Cortex of kidney (tissue), 1 donor: ENCODE measurements at places on chromosomes 2 and 18.

DNA sequence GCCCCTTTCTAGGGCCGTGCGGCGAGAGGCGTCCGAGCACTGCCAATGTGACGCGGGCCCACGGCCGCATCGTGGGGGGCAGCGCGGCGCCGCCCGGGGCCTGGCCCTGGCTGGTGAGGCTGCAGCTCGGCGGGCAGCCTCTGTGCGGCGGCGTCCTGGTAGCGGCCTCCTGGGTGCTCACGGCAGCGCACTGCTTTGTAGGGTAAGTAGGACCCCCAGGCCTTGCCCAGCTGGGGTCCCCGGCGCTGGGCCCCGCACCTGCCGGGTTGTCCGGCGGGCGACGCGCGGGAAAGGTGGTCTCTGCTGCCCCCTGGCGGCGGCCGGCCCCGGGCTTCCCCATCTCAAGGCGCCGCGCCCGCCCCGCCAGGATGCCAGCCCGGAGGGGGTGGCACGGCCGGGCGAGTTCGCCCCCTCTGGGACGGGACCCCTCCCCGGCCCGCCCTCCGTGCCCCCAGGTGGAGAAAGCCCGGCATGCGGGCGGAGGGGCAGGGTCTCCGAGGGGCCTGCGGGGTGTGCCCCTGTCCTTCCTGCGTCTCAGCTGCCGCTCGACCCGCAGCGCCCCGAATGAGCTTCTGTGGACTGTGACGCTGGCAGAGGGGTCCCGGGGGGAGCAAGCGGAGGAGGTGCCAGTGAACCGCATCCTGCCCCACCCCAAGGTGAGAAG, 1.9 kb downstream of the PRSS56 start:
- DNase-seq: no peak

DNA sequence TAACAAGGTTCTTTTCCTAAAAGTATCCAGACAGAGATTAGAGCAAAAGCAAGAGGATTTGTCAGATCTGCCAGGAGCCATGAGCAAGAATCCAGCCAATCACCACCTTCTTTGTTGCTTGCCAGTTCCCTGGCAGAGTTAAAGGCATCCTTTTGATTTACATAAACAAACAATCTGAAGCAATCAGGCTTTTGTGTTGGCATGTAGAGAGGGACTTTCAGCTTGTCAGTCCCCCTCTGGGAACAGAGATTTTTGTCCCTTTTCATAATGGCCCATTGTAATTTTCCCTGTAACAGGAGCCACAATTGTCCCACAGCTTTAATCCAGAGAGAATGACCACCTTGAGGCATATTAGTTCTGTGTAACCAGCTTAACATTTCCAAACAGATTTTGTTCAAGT, at the start of gene ERMN:
ERMN (minus strand) TSS at position 39 of the 400 bp plus-strand sequence. CDS start 182 bp downstream, outside the sequence.
- DNase-seq: no peak

DNA sequence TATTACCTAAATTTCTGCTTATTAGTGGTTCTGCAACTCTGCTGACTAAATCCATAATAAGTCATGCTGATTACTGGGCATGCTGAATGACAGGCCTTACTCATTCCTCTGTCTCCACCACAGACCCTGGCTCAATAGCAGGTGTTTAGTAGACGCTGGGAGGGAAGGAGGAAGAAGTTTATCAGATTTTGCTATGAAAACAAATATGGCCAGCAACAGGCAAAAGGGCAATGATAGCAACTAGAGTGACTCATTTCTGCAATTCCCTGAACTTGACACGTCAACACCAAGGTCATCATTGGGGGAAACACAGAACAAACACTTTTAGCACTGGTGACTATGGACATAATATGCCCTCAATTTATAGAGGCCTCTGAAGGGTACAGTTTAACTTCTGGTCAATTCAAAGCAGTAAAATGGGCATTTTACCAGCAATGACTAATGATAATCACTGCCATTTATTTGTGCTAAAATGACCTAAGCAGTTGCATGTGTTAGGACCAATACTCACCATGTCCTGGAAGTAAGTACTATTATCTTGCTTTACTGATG, 35.2 kb downstream of the TMEM163 start:
- no peak for DNase-seq

DNA sequence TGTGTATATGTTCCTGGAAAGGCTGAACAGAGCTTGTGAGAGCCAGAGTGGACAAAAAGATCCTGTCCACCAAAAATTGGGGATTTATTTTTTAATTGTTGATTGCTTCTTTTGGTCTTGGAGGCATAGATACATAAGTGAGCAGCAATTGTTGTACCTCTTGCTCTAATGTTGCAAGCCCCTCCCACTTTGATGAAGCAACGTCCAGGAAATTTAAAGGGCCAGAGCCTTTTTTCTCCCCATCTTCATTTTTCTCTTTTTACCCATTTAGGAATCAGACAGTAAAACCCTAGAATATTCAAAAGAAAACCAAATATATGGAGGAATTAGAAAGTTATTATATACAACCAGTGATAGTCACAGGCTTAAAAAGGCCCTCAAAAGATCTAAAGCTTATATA, 871.8 kb upstream of the NRXN1 start:
- DNase-seq: no peak

DNA sequence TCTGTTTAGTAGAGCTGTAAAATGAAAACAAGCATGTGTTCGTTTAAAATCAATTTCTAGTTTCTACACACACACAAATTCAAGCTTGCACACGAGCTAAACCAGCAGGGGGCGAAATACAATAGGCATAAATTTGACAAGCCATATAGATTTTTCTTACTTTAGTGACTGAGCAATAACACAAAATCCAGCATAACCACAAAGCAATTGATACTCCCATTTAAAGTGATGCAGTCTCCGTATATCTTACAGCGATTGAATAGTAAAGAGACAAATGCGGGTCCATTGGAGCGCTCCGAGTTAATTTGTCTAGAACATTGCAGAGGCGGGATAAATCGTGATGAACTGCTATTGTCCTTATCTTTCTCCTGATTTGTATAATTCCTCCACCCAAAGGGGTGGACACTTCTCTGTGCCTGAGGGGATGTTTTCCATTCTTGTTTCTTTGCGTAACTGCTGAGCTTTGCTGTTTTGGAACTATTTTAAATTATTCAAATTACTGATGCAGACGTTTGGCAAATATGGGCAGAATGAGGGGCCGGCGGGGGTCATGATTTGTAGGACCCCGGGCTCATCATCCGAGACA, 1.2 kb upstream of the AFTPH start:
- no peak for DNase-seq

DNA sequence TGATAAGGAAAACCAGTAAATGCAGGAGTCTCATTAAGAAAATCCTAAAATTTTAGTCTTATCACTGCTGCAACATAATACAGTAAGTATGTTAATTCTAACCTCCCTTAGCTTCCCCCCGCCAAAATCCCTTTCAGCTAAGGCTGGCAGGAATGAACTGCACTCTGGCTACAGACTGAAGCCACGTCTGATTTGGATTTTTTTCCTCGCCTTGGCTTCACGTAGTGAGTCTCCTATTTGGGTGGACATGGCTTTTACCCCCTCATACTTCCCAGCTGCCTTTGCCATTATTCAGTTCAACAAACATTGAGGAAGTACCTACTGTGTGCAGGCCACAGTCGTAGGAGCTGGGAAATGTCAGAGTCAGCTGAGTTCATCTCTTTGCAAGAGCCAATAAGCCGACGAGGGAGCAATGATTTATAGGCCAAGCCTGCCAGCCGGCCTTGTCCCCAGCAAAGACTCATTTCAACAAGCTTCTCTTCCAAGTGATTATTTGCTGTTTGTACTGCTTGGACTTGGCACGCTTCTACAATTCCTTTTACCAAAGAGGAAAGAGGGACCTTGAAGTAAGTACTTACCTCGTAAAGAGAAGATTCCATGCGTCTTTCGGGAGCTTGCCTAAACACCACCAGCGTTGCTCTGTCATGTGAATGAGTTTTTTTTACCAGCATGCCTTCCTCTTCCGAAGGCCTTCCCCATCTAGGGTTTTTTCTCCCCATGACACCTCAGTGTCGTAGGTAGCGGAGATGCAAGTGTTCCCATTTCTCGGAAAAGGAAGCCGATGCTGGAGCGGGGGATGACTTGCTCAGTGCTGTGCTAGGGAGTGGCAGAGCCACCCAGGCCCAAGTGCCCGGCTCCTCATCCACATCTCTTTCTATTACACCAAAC, 138.6 kb downstream of the KLHL29 start:
- DNase-seq: no peak

DNA sequence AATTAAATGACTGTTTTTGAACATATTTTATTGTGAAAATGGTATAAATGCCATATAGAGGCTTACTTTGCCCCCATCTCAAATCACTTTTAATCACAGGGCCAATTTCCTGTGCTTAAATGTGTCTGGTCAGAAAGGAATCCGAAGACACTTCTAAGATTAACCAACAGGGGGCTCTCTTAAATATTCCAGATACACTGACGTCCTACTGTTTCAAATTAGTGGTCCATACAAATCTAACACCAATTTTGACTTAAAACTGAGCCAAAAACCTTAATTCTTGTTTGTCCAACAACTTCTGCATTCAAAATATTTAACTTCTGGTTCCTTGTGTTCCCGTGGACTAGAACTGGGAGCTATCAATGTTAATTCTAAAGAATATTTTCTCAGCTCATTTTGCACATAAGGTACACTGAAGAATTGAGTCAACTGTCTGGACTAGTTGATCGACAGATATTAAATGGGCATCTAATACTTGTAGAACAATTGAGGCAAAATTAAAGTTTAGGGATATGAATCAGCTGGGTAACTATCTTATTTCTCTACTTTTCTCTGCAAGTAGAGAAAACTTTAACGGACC, 557.5 kb downstream of the ARHGAP15 start:
- no peak for DNase-seq

- no peak for DNase-seq
These were observed 46.7 kb downstream of the LDLRAD4 start for GRCh38 chr18:13265008-13265910.

- DNase-seq: no peak
These were observed 597.8 kb upstream of the VRK2 start for GRCh38 chr2:57448816-57449215.

DNA sequence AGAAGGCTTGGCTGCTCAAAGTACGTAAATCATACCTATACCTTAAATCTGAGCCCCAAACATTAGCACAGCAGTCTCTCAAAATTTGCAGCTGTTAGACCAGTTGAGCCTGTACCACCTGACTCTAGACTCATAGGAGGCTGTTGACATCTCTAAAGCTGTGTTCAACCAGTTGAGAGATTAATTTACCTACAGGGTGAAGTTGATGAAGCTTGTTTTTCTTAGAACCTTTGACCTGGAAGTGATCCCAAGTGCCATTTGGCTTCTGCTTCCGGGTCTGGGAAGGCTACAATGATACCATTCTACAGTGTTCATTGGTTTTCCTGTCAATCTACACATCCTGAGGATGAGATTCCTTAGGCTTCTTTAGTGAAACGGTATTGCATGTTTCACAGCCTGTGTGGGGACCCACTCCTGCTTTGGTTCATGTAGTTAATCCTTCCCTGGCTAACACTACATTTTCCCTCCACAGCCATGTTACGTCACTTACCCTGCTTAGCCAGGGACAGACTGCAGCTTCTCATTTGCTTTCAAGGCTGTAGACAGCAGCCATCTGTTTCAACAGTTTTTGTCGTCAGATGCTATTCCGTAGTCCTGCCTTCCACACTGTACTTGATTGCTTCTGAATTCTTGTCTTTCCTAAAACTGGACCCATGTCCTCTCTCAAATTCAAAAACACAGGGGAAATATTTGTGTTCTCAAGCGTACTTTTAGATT, 4.7 kb upstream of the IL1RL2 start:
- no peak for DNase-seq

DNA sequence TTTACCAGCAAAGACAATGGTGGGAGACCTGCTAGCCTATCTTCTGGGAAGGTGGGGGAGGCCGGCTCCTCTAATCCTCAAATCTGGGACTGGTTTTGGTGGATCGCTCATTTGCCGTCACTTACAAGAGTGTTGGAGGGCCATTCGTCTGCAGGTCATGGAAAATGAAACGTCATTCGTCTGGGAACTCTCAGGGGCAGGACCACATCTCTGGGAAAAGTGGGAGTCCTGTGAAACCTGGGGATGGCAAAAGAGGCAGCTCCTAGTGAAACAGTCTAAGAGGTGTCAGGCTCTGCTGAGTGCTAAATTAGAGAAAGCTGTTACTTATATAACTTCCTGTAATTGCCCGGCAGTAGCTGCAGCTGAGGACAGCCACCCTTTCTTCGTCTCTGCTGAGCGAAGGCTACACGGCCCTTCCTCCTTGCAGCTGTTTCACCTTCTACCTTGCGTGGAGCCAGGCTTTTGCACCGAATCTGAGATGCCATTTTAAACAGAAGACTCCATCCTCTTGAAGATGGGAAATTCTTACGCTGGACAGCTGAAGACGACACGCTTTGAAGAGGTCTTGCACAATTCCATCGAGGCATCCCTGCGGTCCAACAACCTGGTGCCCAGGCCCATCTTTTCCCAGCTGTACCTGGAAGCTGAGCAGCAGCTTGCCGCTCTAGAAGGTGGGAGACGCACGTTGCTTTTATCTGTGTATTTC, 22.4 kb downstream of the GREB1 start:
- DNase-seq: no peak

GRCh38 chr18:35662293-35663062, 80.9 kb downstream of the GALNT1 start:
- no peak for DNase-seq

- DNase-seq: no peak
These were observed 290.2 kb downstream of the OSR1 start for GRCh38 chr2:19068206-19068605.

DNA sequence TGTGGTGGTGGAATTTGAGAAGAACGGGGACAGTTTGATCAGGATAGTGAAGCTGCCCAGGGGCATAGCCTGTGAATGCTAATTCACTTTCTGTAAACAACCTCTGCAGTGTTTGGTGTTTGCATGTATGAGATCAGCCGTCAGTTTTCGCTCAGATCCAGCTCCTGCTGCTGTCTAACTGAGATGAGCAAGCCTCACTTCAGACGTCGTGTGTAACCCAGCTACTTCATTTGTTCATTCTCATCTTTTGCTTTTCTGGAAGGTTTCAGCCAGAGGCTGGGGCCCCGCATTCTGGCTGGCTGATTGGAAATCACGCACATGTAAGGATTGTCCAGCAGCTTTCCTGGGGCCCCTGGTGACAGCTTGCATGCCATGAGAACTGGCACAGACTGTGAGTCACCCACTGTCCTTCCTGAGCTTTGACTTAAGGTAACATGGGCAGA, 48.9 kb downstream of the LDLRAD4 start:
- no peak for DNase-seq

DNA sequence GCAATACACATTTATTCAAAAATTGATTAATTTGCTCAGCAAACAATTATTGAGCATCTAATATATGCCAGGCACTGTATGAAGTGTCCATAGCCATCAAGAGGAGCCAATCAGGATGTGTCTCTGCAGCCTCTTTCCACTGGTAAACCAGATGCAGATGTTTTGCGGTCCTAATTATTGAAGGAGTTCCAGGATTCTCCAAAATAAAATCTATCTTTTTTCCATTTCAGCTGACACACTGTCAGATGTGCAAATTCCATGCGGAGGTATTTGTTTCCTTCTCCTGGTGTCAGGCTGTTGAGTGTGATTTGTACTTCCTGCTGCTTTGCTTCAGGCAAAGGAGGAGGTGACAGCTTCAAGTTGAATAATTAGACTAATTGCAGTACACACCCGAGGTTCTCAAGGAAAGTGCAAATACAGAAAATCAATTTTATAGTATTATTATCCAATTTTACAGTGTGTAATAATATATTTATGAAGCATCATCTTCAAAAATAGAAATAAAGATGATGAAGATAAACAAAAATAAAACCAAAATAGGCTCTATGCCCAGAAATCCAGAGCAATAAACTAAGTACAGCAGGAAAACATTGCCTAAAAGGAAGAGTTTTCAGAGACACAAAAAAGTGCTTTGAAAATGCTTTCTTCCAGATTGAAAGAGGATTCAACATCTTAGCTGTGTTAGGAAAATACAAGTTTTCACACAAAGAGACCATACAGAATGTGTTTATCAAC, 1352.9 kb upstream of the CHAC2 start:
- no peak for DNase-seq
